ENCODE measurements at places on chromosomes 2 and 18. TPM values are rescaled to one million over a fixed set of nuclear protein-coding genes. Genes with fewer than 3 reads are reported as not detected.

GRCh38 chr2:41610501-41611190, 437.2 kb upstream of the PKDCC start:
- no peak for DNase-seq

GRCh38 chr2:237435844-237436587, 22.1 kb upstream of the COL6A3 start:
- no peak for DNase-seq

DNA sequence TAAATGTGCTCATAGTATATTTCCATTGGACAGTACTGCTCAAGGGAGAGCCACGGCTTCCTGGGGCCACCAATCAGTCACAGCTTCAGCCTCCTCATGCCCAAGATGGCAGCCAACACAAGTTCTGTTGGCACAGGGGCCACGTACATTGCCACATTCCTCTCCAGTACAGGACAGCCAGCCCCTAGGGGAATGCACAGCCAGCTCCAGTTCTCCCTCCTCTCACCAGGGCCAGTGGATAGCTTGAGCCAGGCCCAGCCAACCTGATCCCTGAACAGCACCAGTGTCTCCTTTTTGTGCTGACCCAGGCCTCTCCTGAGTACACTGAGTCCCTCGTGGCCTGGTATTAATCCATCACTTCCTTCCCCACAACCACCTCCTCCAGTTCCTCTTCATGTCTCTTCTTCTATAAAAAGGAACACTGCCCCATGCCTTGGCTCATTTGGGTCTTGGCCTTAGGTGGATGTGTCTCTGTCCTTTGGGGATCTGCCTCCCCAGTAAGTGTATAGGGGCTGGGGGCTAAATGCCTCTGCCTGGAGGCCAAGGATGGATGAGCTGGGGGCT, 168.7 kb downstream of the TNS1 start:
- DNase-seq: no peak

DNA sequence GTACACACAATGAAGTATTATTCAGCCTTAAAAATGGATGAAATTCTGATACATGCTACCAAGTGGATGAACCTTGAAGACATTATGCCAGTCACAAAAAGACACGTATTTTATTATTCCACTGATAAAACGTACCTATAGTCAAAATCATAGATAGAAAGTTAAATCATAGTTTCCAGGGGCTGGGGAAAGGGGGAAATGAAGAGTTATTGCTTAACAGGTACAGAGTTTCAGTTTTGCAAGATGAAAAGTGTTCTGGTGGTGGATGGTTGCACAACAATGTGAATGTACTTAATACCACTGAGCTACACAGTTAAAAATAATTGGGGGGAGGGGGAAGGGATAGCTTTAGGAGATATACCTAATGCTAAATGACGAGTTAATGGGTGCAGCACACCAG, 279.0 kb upstream of the STON1 start:
- DNase-seq: no peak

Gene SERPINB8
- polyA plus RNA-seq: 3.2 TPM

DNA sequence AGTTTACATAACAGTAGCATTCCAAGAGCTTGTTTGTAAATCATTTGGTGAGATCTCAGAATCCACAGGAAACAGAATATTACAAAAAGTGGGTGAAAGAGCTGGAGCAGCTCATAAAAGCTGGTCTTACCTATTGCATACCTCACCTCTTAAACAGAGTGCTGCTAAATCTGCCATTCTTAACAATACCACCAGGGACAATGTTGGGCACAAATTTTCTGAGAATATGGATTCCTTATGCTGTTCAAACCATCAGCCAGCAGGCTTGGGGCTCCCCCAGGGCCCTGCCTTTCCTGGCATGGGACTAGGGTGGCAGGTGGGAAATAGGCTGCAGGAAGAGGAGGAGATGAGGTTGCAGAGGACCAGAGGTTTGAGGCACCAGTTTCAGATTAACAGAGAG, 55.6 kb downstream of the TGFA start:
- DNase-seq: no peak

Gene MRPL53
- 37.1 TPM for polyA plus RNA-seq

- no peak for DNase-seq
These were observed 856.8 kb downstream of the DPP10 start for GRCh38 chr2:115299199-115299598.

DNA sequence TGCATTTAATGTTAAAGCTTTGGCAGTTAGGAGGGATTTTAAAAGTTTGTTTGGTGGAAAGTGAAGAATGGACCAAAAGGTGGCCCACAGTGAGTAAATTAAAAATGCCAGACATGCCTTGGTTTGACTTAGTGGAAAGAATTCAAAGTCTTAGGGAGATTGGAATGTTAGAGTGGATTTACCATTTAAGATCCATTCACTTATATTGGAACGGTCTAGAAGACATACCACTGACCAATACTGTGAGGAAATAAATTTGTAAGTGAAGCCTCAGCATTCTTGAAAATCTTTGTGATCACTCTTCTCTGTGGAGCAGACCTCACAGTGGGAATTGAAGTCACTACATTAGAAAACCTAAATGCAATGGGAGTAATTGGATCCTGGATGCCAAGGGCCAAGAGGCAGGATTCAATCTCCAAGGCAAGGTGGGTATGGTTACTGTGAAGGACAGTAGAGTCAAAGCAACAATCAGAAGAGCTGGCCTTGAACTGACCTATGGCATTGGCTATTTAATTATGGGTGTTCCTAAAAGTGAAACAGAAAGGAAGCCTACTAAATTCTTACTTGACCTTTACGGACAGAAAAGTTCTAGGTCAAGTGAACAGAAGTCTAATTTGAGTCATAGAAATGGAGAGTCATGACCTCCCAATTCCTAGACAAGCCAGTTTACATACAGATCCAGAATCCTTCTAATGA, 40.2 kb upstream of the VRK2 start:
- DNase-seq: no peak

All from right renal cortex interstitium (tissue), 3 donors.